ENCODE measurements at places on chromosomes 1 and 21.

DNA sequence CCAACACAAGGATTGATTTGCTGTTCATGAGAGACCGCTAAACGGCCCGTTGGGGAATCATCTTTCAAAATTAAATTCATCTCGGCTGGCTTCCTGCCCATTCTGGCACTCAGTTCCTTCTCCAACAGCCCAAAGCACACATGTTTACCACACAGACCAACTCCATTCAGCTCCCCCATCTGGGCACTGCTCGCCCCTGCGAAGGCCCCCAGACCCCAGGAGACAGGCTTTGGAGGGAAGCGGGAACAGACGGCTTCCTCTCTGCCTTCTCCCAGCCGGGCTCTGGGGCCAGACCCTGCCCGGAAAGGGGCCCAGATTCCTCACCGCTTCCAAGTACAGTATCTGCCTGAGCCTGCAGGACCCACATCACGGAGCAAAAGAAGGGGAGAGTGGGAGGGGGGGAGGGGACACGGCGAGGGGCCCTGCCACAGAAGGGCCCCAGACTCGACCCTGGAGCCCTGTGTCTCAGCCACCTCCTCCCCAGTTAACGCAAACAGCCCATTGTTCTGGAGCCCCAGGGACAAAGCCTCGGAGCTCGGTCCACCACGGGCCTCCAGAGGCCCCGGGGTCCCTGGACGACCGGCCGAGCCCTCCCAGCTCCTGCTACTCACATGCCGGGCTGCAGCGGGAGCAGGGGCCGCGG lies 660 bp downstream of the MEGF6 start:
- DNase-seq, result no peak

- DNase-seq, result no peak
These were observed 374.5 kb downstream of the PLA2G4A start for GRCh38 chr1:187203257-187203656.

- no peak for DNase-seq
These were observed 92.3 kb downstream of the ROR1 start for GRCh38 chr1:63866084-63866483.

- no peak for DNase-seq
These were observed 273.1 kb downstream of the TTLL7 start for GRCh38 chr1:83725735-83726360.

- DNase-seq, result peak; percentile 56
These were observed 650 bp downstream of the VANGL1 start for GRCh38 chr1:115642168-115643072.

DNA sequence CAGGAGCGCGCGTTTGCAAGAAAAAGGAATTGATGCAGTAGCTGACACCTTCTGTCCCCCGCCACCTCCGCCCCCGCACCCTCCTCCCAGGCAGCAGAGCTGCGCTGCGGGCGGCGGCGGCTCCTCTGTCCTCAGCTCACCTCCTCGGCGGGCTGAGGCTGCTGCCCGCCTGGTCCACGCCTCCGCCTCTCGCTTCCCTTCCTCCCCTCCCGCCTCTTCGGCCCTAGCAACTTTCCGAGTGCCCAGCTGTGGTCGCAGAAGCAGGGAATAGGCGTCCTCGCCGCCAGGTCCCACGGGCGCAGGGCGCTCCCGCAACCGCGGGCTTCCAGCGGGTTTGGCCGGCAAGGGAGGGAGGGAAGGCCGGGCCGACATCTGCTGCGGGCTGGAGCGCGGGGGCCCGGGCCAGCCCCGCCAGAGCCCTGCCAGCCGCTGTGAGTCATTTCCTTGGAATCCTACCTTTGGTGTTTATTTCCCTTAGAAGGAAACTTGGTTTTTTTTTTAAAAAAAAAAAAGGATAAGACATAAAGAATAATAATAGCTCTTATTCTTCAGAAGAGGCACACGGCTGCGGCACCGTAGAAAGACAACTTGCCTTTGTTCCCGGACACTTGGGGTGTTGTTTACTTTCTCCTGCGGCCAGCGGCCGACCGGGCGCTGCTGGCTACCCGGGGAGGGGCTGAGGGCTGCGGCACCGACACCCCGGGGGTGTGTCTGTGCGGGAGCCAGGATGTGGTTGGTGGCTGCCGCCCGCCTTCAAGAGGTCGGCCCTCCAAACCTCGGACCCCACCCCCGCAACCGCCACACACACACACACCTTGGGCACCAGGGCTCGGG lies 1.1 kb downstream of the SERTAD4 start:
- DNase-seq, result peak; percentile 33

- DNase-seq, result no peak
These were observed 173.0 kb upstream of the LYPLAL1 start for GRCh38 chr1:219000631-219001030.
